ENCODE measurements at places on chromosomes 7 and 10.
A peak's percentile ranks its signal among the peaks of the same experiment; 100 is the strongest.

DNA sequence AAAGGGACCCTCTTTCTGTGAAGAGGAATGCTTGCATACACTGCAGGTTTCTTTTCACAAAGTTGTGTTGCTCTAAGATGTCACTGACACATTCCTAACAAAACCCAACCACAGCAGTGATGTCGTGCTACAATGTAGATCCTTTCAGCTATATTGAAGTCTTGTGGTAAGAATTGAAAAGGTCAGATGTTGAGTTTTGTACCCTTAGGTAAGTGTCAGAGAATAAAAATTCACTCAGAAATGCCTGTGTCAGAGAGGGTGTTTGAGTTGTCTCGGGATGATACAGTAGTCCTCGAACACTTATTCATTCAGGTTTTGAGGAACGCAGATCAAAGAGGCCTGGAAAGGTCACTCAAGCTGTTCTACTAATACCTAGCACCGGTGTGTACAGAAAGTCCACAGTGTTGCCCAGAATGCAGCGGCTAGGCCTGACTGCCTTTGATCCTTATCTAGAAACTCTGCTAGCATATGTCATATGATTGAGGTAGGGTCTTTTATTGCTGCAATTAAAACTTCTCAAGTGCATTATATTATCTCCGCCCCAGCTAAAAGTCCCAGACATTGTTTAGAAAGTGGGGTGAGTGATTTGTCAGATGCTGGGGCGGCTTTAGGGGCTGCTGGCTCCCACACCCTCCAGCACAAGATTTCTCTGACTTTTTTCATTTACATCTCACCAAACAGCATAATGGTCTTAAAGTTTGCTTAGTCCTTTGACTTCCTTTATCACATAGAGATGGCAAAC is 26.0 kb downstream of the RNF32 start:
- H3K4me1 ChIP-seq: no peaks in the 10 kb centered on the region
- H3K36me3 ChIP-seq: peaks cover 31% of the 10 kb centered on the region
- no peak for DNase-seq
- no peak overlapping the region for H3K27ac ChIP-seq
- no peak overlapping the region for H3K4me3 ChIP-seq

GRCh38 chr7:131919920-131920709 is 363.7 kb upstream of the PODXL start:
- no peaks in the 10 kb centered on the region for H3K4me1 ChIP-seq
- DNase-seq: no peak
- no peak overlapping the region for H3K4me3 ChIP-seq
- H3K36me3 ChIP-seq: no peaks in the 10 kb centered on the region
- H3K27ac ChIP-seq: no peak overlapping the region
- peaks cover 8% of the 10 kb centered on the region for H3K27me3 ChIP-seq

DNA sequence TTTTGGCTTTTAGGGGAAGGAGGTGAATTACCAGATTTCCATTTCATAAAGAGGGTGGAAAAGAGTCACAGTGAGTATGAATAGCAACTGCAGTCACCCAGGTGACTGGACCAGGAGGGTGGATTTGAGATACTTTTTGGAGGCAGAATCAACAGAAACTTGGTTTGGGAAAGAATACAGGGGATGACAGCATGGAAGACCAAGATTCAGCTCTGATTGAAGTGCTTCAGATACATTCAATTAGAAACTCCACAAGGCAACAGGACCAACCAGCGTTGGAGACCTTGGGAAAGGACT is 83.0 kb downstream of the SGMS1 start:
- no peaks in the 10 kb centered on the region for H3K27me3 ChIP-seq
- H3K4me3 ChIP-seq: no peak overlapping the region
- peaks cover 11% of the 10 kb centered on the region for H3K4me1 ChIP-seq
- no peaks in the 10 kb centered on the region for H3K36me3 ChIP-seq
- no peak for DNase-seq
- H3K27ac ChIP-seq: peak overlapping the region; percentile 20

GRCh38 chr10:59505926-59506325 is 143.6 kb upstream of the FAM13C start:
- no peak overlapping the region for H3K4me3 ChIP-seq
- peaks cover 8% of the 10 kb centered on the region for H3K27me3 ChIP-seq
- no peak for DNase-seq
- H3K36me3 ChIP-seq: no peaks in the 10 kb centered on the region
- H3K4me1 ChIP-seq: no peaks in the 10 kb centered on the region

DNA sequence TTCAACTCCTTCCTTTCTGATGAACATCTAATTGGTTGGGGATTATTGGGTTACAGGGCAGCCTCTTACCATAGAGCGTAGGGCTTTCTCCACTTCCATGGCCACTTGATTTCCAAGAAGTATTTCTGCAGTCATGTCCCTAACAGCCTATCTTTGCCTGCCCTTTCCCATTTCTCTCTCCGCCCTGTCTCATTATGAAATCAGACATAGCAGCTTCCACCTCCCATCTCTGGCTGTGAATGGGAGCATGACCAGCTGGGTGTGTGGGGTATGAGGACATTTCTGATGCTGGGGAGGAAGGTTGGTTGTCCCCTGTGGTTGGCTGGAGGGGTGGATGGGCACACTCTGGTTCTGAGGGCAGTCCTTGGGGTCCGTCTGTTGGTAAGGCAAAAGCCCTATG is 41.2 kb downstream of the ADCYAP1R1 start:
- H3K4me3 ChIP-seq: no peak overlapping the region
- no peak overlapping the region for H3K27ac ChIP-seq
- H3K36me3 ChIP-seq: no peaks in the 10 kb centered on the region

GRCh38 chr7:149642589-149642988 is 130.8 kb downstream of the ZNF467 start:
- peaks cover 12% of the 10 kb centered on the region for H3K27me3 ChIP-seq
- H3K4me1 ChIP-seq: no peaks in the 10 kb centered on the region
- no peak for DNase-seq
- no peak overlapping the region for H3K27ac ChIP-seq
- H3K36me3 ChIP-seq: no peaks in the 10 kb centered on the region
- H3K4me3 ChIP-seq: no peak overlapping the region

GRCh38 chr7:83517035-83517700 is 131.8 kb downstream of the SEMA3E start:
- H3K4me3 ChIP-seq: no peak overlapping the region
- peaks cover 5% of the 10 kb centered on the region for H3K4me1 ChIP-seq
- no peaks in the 10 kb centered on the region for H3K27me3 ChIP-seq
- H3K27ac ChIP-seq: no peak overlapping the region
- H3K36me3 ChIP-seq: no peaks in the 10 kb centered on the region
- no peak for DNase-seq

GRCh38 chr10:6607182-6607581 is 27.1 kb upstream of the PRKCQ start:
- H3K4me1 ChIP-seq: peaks cover 33% of the 10 kb centered on the region
- peaks cover 27% of the 10 kb centered on the region for H3K27me3 ChIP-seq
- DNase-seq: no peak

DNA sequence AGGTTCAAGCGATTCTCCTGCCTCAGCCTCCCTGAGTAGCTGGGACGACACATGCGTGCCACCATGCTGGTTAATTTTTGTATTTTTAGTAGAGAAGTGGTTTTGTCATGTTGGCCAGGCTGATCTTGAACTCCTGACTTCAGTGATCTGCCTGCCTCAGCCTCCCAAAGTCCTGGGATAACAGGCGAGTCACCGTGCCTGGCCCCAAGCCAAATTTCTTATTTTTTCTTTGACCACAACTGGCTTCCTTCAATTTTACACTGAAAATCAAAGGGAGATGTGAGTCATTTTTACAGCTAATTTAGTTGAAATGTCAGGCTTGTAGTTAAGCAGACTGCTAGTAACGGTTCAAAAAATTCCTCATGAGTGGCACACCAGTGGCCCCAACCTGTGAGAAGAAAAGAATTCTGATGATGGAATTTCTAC is 7.8 kb downstream of the RNF216 start:
- H3K36me3 ChIP-seq: peaks cover 43% of the 10 kb centered on the region
- H3K27me3 ChIP-seq: no peaks in the 10 kb centered on the region
- H3K27ac ChIP-seq: peak overlapping the region; percentile 67
- no peak overlapping the region for H3K4me3 ChIP-seq
- peaks cover 11% of the 10 kb centered on the region for H3K4me1 ChIP-seq

- H3K36me3 ChIP-seq: no peaks in the 10 kb centered on the region
- H3K27me3 ChIP-seq: no peaks in the 10 kb centered on the region
- DNase-seq: no peak
- H3K4me1 ChIP-seq: peaks cover 6% of the 10 kb centered on the region
- no peak overlapping the region for H3K4me3 ChIP-seq
Measured at GRCh38 chr10:119706521-119707278, 19.1 kb upstream of the INPP5F start.

DNA sequence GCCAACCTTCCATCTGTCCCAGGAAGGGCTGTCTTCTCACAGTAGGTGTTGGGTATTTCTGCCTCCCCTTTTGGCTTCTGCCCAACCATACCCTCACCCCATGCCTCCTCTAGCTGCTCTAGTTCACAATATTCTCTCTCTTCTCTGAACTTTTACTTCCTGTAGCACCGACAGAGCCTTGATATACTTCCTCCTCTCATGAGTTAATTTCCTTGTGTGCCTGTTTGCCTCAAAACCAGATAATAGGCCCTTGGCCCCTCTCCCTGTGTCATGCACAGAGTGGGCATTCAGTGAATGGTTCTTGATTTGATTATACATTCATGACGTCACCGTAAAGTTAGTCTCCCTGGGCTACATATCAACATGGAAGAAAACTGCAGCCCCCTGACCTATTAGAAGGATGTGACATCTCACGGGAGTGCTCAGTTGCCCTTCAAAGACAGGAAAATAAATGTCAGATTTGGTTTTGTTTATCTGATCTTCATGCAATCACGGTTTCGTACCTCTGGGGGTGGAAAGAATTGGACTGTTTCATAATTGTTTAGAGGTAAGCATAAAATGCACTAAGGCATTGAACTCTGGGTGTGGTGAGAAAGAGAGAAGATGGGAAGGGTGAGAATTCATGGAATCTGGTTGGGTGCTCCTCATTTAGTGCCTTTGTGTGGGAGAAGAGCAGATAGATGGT is 127.7 kb downstream of the ITIH5 start:
- H3K27ac ChIP-seq: no peak overlapping the region
- H3K36me3 ChIP-seq: no peaks in the 10 kb centered on the region
- H3K27me3 ChIP-seq: no peaks in the 10 kb centered on the region
- H3K4me1 ChIP-seq: no peaks in the 10 kb centered on the region
- no peak for DNase-seq

- H3K27ac ChIP-seq: no peak overlapping the region
- DNase-seq: no peak
Measured at GRCh38 chr7:134280508-134280907, 36.2 kb downstream of the SLC35B4 start.

DNA sequence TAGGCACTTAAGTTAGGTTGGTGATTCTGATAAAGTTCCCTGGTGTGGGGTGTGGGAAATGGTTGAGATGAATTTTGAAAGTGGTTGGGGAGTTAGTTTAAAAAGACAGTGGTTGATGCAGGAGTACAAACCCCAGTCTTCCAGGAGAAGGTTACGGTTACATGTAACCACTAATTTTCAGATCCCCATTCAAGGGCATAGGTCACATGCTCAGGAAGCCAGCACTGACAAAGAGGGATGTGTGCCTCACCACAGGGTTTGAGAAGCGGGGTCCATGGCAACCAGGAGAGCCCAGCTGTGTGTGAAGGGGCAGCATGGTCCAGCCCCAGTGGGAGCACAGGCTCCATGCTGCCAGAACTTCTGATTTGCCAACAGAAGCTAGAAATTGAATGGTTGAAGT is 144.2 kb downstream of the MDFIC start:
- no peaks in the 10 kb centered on the region for H3K36me3 ChIP-seq
- H3K27me3 ChIP-seq: peaks cover 52% of the 10 kb centered on the region
- DNase-seq: no peak
- H3K4me3 ChIP-seq: no peak overlapping the region
- no peaks in the 10 kb centered on the region for H3K4me1 ChIP-seq

DNA sequence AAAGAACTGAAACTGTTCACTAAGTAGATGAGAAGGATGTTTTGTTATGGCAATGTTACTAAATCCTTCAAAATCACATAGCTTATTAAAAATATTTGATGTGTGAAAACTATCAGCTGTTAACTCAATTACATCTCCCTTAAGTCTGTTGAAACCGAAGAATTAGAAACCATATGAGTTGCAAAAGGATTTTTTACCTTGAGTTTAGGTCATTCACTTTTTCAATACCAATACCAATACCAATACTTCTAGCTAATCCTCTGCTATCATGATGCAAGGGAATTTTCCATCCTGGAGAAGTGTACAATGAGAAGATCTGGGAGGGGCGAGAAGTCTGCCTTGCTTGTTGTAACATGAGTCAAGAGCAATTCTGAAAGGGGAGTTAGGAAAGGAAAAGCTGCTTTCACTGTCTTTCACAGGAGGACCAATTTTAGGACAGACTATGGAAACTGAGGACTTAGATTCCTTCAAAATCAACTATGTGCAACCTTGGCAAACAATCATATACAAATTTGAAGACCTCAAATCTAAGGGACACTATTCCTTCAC is 199.7 kb downstream of the IMMP2L start:
- H3K36me3 ChIP-seq: no peaks in the 10 kb centered on the region
- peak; percentile 70 for DNase-seq
- no peaks in the 10 kb centered on the region for H3K27me3 ChIP-seq

DNA sequence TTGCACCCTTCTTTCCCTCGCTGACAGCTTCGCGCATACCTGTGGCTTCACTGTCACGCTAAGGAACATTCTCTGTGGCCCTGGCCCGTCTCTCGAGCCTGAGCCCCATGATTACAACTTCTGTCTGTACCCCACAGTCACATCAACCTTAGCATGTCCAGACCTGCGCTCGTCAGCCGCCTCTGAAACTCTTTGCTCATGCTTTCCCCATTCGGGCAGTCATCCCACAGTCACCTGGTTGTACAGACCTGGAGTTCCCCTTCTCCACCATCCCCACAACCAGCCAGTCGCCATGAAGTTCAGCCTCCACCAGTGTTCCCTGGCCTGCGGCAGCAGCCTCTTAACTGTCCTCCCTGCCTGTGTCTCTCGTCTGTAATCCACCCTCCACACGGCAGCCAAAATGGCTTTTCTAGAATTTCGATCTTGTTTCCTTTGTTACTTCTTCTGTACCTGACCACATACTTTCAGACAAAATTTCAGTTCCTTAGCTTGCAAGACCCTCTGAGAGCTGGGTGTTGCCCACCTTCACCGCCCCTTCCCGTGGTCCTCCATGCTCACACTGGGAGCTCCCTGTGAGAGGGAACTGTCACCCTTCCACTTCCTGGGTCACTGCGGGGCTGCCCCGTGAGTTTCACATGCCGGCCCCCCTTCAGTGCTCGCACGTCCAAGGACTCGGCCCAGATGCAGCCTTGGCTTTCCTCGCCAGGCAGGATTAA is 229.2 kb downstream of the CELF2 start:
- no peaks in the 10 kb centered on the region for H3K36me3 ChIP-seq
- no peaks in the 10 kb centered on the region for H3K4me1 ChIP-seq
- peaks cover 22% of the 10 kb centered on the region for H3K27me3 ChIP-seq
- DNase-seq: no peak

DNA sequence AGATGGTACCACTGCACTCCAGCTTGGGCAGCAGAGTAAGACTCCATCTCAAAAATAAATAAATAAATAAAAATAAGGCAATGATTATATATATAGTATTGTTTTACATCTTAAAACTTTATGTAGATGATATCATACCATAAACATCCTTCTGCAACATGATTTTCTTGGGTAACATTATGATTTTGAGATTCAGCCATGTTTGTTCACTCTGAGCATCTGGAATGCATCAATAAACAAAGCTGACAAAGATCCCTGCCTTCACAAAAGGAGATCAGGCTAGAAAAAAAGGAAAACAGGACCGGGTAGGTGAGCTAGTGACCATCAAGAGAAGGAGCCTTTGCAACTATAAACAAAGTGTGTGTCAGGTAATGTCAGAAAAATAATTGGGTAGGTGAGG is 31.9 kb upstream of the KAT6B start:
- no peak for DNase-seq
- H3K27ac ChIP-seq: no peak overlapping the region
- H3K4me3 ChIP-seq: no peak overlapping the region
- no peaks in the 10 kb centered on the region for H3K27me3 ChIP-seq
- H3K4me1 ChIP-seq: no peaks in the 10 kb centered on the region
- no peaks in the 10 kb centered on the region for H3K36me3 ChIP-seq

Data from MCF 10A (cell line).